ENCODE measurements at places on chromosomes 7 and 10. TPM values are rescaled to one million over a fixed set of nuclear protein-coding genes. Genes with fewer than 3 reads are reported as not detected.

The OR6B1 gene
- total RNA-seq, result not detected

The AEBP1 gene
- total RNA-seq, result 1.6 TPM

The IDI2 gene
- total RNA-seq, result not detected

The OPN4 gene
- not detected for total RNA-seq

The ANKRD1 gene
- 3.3 TPM for total RNA-seq

The SMKR1 gene
- total RNA-seq, result not detected

The EIF4EBP2 gene
- total RNA-seq, result 15.2 TPM

The GDF10 gene
- total RNA-seq, result not detected

The WEE2 gene
- total RNA-seq, result not detected

The SPACDR gene
- total RNA-seq, result not detected

The ELAPOR2 gene
- total RNA-seq, result 4.7 TPM

The ING3 gene
- 6.3 TPM for total RNA-seq

The PDE1C gene
- not detected for total RNA-seq

The HYAL4 gene
- total RNA-seq, result 0.21 TPM

The COL17A1 gene
- 507 TPM for total RNA-seq

All from airway epithelial cell (primary cell).